NCI-H1105 treated with DMSO at 0.1 percent for 48 hours (cell line): ENCODE measurements at places on chromosomes 7 and 10.

- no peak for DNase-seq
These were observed 1.9 kb downstream of the TMEM229A start for GRCh38 chr7:124030964-124031363.

DNA sequence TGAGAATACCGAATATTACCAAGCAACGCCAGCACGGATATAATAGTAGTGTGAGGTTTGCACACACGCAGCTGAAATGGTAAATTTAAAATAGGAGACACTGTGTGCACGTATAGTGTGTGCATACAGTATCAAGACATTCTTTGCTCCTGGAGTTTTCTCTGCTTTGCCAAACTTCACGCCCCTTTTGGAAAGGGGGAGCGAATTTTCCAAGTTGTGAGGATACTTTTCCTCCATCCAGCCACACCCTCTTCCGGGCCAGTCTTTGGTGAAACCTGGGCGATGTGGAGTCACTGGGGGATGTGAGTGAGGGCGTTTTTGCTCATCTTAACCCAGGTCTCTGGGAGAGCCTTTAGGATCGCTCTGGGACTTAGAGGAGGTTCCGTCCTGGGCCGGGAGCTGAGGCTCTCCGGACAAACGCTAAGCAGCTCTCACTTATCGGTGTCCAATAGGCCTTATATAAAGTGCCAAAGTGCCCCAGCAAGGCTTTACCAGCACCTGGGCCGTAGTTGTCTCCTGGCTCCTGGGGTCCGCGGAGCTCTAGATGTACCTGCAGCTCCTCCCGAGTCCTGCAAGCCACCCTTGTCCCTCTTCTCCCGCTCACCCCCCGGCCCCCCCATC lies 160.0 kb upstream of the MKI67 start:
- no peak for DNase-seq

DNA sequence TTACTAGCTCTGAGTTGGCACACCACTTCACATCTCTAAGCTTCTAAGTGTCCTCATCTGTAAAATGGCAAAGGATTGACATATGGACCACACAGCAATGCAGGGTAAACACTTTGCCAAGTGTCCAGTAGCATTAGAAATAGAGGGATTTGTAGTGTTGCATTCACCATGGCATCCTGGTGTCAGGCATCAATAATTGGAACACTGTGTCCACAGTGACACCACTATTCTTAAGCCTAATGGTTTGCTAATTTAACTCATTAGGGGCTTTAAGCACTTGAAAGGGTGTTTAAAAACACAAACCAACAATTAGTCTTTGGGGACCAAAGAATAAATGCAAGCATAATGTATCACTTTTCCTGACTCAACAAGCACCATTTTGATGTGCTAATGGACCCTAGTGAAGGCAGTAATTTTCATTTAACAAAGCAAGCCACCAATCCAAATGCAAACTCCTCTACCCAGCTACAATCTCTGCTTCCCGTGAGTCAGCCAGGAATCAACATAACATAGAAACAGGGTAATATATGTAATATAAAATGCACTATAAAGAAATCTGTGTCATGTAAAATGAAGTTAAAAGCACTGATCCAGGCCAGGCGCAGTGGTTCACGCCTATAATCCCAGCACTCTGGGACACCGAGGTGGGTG lies 75.9 kb downstream of the FAM204A start:
- no peak for DNase-seq

DNA sequence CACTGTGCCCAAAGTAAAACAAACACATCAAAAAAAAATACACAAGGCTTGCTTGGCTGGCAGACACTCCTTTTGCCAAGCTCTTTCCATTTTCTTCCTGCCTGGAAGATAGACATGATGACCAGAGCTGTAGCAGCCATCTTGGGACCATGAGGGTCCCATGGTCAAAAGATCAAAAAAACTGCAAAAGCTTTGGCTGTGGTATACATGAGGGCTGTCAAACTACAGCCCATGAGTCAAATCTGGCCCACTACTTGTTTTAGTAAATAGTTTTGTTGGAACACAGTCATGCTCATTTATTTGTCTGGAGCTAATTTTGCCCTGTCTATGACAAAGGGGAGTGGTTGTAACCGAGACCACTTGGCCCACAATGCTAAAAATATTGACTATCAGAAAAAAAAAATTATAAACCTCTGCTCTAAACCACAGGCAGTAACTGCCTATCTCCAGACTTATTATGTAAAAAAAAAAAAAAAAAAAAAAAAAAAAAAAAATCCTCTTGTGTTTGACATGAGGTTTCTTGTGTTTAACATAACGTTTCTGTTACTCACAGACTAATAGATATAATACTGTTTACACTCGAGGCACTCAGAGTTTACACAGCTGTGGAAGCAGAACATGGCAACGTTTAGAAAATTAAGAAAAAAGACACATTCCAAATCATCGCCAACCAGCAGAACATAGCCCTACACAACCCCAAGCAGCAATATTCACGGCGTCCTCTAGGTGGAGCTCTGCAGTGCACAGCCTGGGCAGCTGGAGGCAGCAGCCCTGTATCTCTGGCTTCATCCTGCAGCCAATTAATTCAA lies 36.9 kb downstream of the ASB13 start:
- DNase-seq: peak; percentile 1

- no peak for DNase-seq
These were observed 2.0 kb downstream of the NDUFB2 start for GRCh38 chr7:140698477-140698876.

DNA sequence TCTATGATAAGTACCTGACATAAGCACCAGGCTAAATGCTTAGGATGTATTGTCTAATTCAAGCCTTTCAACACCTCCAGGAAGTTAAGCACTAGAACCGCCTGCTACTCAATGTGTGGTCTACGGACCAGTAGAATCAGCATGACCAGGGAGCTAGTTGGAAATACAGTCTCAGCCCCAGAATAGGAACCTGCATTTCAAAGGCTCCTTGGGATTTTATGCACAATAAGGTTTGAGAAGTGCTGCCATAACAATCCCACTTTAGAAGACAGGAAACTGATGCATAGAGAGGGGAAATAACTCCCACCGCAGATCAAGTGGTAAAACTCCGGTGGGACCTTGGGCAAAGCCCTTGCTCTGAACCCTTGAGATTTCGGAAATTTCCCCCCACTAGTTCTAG lies 8.8 kb upstream of the DUSP5 start:
- no peak for DNase-seq
